ENCODE measurements at places on chromosomes 3 and 15. TPM values are rescaled to one million over a fixed set of nuclear protein-coding genes. Genes with fewer than 3 reads are reported as not detected.

DNA sequence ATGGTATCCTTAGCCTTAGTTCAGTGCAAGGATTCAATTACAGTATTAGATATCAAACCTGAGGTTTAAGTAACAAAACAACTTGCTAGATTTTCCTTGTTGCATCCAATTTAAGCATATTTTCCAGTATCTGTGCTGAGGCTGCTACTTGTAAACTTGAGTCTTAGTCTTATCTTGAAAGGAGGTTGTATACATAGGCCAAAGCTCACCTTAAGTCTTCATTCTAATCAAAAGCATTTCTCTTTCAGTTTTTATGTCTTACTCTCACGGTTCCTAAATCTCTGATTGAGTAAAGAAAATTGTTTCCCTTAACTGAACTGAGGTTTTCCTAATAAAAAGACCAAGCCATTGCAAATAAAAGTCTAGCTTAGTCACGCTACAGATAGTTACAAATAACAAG lies 52.6 kb downstream of the U2SURP start:
- H3K4me1 ChIP-seq = no peaks in the 10 kb centered on the region
- H3K27ac ChIP-seq = no peak overlapping the region
- no peaks in the 10 kb centered on the region for H3K27me3 ChIP-seq
- H3K36me3 ChIP-seq = no peaks in the 10 kb centered on the region
- H3K4me3 ChIP-seq = no peak overlapping the region
- DNase-seq = no peak

Gene SLC22A14
- 2.7 TPM for total RNA-seq

DNA sequence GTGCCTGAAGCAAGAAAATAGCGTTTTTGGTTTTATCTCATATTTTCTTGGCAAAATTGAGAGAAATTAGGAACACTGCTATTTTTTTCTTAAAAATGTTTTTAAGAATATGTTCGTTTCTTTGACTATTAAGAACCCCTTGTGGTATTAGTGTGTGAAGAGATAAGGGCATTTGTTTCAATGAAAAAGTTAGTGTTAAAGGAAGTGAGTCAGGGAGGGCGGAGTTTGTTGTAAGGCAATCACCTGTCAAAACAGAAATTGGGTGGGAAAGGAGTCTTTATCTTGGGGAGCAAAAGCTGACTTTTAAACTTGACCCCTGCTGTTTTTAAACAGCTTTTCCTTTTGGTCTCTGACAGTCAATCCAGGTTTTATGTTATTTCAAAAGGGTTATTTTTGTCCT lies 4.2 kb downstream of the RAP2B start:
- H3K4me3 ChIP-seq = no peak overlapping the region
- H3K27me3 ChIP-seq = no peaks in the 10 kb centered on the region
- no peaks in the 10 kb centered on the region for H3K36me3 ChIP-seq
- no peaks in the 10 kb centered on the region for H3K4me1 ChIP-seq

- H3K27ac ChIP-seq = no peak overlapping the region
- no peaks in the 10 kb centered on the region for H3K36me3 ChIP-seq
- DNase-seq = no peak
- H3K4me3 ChIP-seq = no peak overlapping the region
- H3K4me1 ChIP-seq = no peaks in the 10 kb centered on the region
- H3K27me3 ChIP-seq = no peaks in the 10 kb centered on the region
Observed at GRCh38 chr3:117553461-117553860, 843.9 kb downstream of the TUSC7 start.

Gene FGF7
- 2.8 TPM for total RNA-seq

Gene NBEAL2
- 40.2 TPM for total RNA-seq

Gene SLC26A6
- 24.6 TPM for total RNA-seq

Data from testis (tissue), 5 donors.